Psoas muscle (tissue), 8 donors: ENCODE measurements at places on chromosomes 11 and 22. TPM values are rescaled to one million over a fixed set of nuclear protein-coding genes. Genes with fewer than 3 reads are reported as not detected.

The PDE2A gene
- 16.6 TPM for polyA plus RNA-seq

The LSP1 gene
- 11.5 TPM for polyA plus RNA-seq

The FAM83F gene
- 0.01 TPM for polyA plus RNA-seq

The SLCO2B1 gene
- 1.7 TPM for polyA plus RNA-seq

The GDPD4 gene
- polyA plus RNA-seq: not detected
